HT-29 (cell line): ENCODE measurements at places on chromosomes 3 and 15.

DNA sequence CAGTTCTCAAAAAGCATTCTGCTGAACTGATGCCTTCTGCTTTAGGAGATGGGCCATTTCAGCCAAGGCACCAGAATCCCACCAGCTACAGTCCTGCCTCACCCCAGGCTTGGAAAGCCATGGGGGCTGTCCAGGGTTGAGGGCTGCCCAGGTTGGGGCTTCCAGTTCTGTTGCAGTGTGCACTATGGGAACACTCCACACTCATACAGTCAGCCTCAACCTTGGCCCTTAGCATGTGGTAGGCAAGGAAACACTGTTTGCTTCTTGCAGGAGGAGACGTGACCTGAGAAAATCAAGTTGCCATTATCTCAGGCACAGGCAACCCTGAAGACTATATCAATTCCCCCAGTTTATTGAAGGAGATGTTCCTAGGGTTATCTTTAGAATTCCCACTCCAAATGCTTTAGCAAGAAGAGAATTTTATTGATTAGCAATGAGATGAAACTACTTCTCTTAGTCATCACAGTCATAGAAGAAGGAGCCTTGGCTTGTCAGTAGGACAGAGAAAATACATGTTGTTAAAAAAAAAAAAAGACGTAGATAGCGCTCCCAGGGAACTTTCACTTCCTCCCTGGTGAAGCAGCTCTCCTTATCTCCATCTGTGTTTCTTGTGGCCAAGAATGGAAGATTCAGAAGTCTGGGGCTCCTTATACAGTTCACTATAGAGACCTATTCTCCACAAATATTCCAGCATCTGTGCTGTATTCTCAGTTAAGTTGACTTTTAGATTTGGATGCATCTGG is 38.3 kb upstream of the IL12A start:
- DNase-seq: no peak

DNA sequence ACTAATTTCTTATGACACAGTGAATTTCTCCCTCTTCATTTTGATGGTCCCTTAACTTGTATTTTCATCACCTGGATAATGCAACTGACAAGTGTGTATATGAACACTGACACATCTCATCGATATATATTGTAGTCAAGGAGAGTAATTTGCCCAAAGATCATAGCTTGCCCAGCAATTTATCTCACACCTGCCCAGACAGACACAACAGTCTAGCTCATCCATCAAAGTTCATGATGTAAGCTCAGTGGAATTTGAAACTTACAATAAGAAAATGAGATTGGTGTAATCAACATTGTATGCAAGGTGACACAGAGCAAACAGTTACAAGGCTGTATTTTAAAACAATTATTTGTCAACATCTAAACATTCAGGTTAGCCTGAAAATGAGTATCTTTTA is 805.8 kb downstream of the NAALADL2 start:
- DNase-seq: no peak

DNA sequence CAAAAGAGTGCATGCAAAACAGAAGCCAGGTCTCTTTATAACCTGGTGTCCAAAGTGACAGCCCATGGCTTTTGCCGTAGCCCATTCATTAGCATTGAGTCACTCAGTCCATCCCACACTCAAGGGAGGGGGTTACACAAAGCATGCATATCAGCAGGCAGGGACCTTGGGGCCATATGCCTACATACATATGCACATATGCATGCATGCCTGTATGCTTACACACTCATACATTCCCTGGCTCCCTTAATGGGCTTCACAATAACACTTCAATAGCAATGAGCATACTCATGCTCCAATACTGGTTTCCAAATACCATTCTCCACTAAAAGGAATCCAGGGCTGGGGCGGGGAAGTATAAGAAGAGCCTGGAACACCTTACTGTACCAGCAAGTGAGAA is 22.0 kb downstream of the TRPM1 start:
- no peak for DNase-seq

- DNase-seq: no peak
Measured at GRCh38 chr15:48993380-48993779, 29.7 kb upstream of the SHC4 start.

DNA sequence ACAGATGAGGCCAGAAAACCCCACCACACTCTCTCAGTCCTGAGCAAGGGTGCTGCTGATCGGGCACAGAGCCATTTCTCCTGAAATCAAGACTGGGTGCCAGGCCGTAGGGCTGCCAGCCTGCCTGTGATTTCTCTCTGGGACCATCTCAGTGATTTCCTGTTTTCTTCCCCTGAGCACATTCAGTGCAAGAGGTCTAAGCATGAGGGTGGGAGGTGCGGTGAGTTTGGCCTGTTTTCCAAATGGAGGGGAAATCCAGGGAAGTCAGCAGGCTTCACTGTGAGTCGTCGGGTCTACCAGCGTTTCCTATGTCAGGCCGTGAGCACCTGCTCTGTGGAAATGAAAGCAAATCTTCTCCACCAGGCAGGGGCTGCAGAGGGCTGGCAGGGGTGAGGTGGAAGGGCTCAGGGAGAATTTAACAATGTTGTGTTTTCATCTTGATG is 82.3 kb downstream of the ST6GAL1 start:
- DNase-seq: no peak

DNA sequence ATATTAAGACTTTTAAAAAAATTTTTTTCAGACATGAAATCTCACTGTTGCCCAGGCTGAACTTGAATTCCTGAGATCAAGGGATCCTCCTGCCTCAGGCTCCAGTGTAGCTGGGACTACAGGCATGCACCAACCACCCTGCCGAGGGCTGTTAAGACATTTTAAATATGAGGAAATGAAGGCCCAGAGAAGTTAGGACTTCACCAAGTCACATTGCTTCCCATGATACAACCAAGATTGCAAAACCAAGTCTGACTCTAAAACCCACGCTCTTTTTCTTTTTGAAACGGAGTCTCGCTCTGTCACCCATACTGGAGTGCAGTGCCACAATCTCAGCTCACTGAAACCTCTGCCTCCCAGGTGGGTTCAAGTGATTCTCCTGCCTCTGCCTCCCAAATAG is 28.0 kb downstream of the PTPN9 start:
- DNase-seq: no peak

GRCh38 chr3:192054881-192055280 is 593.9 kb downstream of the PYDC2 start:
- DNase-seq: no peak

- DNase-seq: no peak
Measured at GRCh38 chr15:65623103-65623502, 1.4 kb downstream of the SLC24A1 start.

DNA sequence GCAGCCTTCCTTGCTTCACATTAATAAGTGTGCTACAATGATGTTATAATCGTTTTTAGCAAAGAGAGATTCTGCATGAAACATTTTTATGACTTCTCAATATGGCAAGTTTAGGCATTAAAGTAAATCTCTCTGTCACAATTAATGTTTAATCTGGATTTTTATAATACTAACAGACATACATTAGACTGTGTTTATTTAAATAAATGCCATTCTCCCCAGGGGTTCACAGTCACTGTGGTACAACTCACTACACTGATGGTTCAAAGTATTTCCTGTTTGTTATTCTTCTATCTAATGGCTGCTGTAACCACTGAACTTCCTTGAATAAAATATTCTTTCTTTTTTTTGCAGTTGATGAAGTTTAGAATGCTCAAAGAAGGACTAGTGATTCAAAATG is 59.0 kb downstream of the SLC12A1 start:
- DNase-seq: no peak

GRCh38 chr3:183252973-183253527 is at the start of gene B3GNT5:
Gene B3GNT5, plus strand, starts transcription at chr3:183253253. Its CDS starts 16,546 bp downstream, at chr3:183269799.
- peak; percentile 83 for DNase-seq

DNA sequence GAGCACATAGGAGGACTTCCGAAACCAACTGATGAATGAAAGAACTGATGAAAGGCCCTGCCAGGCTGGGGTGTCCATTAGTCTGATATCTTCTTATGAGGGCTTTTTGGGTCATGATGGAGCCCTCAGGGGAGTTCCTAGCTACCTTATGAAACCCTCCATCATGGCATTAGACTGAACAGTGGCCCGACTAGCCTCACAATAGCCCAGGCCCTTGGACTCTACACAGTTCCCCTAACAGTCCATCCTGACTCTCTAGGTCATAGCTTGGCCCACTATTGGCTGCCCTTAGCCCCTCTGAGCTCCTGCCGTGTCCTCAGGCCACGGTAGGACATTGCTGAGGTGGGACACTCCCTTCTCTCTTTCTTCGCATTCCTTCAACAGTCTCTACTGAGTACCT is 365.9 kb downstream of the CACNA2D3 start:
- no peak for DNase-seq

GRCh38 chr3:78035131-78035641 is 995.3 kb downstream of the ROBO2 start:
- no peak for DNase-seq

GRCh38 chr3:184620475-184621119 is 59.0 kb downstream of the EPHB3 start:
- no peak for DNase-seq

DNA sequence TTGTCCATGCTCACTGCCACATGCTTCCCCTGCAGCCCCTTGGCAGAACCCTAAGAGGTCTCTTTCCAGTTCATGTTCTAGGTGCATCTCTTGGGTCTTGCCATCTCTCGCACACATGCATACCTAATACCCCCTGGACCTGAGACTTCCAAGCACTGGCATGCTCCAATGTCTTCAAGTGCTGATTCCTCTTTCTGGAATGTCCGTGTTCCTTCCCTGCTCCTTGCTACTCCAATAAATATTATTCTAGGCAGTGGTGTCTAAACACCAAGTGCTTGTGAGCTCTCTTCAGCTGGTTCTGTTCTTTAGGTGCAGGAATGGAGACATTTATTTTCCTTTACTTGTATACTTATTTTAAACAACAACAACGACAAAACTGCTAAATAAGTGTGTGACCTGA is 370.1 kb downstream of the LPP start:
- no peak for DNase-seq
